H9 (cell line): ENCODE measurements at places on chromosomes 1 and 21.
A peak's percentile ranks its signal among the peaks of the same experiment; 100 is the strongest.

DNA sequence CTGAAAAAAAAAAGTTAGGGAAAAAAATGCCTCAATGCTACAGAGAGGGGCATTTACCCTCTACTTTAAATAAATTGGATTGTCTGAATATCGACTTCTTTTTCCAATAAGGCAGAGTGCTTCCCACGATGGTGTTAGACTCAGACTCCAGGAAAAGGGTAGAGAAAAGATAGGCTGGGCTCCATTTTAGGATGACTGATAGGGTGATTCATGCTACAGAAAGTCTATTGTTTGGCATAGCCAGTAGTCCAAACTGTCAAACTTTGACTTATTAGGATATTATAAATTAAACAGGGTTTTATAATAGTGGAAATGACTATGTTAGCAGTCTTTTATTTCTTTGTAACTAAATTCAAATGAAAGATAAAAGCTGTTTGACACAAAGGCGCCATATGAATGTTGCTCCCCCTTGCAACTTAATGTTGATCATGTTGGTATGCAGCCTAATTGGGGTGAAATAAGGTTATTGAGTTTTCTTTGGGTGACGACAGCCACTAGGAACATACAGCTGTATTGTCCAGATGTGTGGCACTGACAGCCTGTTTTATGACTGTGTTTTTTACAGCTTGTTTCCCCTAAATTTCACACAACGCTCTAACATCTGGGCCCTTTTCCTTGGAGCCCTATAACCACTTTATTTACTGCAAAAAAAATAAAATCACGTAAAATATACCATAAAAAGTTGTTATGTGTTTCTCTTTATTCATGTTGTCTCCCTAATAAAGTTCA is 69.3 kb downstream of the SPAG17 start:
- DNase-seq, result no peak

- DNase-seq, result no peak
Observed at GRCh38 chr21:16457498-16457897, 727.7 kb downstream of the USP25 start.

GRCh38 chr21:21233051-21233450 is 234.8 kb downstream of the NCAM2 start:
- DNase-seq, result no peak

- DNase-seq, result peak; percentile 65
Observed at GRCh38 chr1:225942574-225942973, 1.6 kb upstream of the LEFTY2 start.

DNA sequence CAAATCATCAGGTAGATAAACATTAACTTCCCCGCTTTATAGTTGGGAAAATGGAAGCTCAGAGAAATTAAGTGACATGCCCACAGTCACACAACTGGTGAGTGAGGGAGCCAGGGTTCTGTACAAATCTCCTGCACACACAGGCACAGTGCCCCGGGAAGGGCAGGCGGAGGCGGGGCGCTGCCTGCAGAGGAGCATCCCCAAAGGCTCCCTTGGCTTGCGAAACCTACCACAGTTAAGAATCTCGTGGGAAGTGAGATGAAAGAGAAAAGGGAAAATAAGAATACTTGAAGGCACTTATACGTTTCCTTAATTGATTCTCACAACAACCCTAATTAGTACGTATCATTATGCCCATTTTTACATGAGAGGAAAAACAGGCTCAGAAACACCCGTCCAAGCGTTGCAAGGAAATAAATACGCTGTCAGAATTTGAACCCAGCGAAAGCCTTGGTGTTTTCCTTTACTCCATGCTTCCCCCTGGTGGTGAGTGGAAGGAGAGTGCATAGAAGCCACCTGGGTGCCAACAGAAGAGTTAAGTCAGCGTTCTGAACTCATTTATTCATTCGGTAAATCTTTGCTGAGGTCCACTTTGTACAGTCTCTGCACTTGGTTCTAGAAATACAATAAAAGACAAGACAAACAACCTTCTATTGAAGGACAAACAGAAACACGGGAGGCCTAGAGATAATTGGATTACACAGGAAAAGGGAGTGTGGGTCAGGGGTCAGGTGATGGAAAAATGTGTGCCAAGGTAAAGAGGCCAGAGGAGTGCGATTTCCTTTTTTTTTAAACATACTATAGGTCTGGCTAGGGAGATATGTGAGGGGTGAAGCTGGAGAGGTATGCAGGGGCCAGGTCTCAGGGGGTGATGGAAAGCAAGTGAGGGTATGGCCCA is 28.4 kb downstream of the ACP6 start:
- DNase-seq, result no peak

- no peak for DNase-seq
Observed at GRCh38 chr1:204295671-204296070, 64.1 kb downstream of the PLEKHA6 start.

- DNase-seq, result no peak
Observed at GRCh38 chr1:16109571-16109970, 36.1 kb upstream of the FAM131C start.

- DNase-seq, result no peak
Observed at GRCh38 chr1:39996396-39997004, 41.6 kb downstream of the MFSD2A start.

DNA sequence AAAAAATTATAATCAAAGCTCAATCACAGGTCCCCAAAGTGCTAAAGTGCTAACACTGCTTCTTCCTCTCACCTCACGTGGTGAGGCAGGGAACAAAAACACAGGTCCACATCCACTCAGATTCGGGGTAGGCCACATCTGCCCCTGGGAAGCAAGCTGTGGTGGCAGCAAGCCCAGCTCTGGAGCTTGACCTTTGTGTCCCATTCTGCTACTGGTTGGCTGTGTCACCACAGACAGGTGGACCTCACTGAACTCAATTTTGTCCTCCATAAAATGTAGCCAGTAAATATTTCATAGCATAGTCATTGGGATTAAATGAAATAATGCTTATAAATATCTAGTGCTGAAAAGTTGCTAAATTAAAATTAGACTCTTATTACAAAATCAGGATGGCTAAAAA is 8.5 kb downstream of the AZIN2 start:
- no peak for DNase-seq

DNA sequence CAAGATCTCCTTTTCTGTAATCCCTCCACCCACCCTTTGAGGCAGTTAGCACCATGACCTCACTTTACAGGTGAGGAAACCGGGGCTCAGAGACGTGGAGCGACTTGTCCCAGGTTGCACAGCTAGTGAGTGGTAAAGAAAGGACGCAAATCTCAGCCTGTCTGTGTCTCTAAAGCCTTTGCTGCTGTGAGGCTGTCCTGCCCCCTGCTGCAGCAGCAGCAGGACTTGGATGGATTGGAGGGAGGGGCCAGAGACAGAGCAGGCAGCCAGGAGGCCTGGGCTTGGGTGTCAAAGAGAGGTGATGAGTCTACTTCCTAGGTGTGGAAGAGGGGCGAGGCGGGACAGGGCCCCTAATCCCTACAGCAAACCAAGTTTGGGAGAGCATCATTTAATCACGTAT is 69.6 kb downstream of the PTPRU start:
- DNase-seq, result no peak

DNA sequence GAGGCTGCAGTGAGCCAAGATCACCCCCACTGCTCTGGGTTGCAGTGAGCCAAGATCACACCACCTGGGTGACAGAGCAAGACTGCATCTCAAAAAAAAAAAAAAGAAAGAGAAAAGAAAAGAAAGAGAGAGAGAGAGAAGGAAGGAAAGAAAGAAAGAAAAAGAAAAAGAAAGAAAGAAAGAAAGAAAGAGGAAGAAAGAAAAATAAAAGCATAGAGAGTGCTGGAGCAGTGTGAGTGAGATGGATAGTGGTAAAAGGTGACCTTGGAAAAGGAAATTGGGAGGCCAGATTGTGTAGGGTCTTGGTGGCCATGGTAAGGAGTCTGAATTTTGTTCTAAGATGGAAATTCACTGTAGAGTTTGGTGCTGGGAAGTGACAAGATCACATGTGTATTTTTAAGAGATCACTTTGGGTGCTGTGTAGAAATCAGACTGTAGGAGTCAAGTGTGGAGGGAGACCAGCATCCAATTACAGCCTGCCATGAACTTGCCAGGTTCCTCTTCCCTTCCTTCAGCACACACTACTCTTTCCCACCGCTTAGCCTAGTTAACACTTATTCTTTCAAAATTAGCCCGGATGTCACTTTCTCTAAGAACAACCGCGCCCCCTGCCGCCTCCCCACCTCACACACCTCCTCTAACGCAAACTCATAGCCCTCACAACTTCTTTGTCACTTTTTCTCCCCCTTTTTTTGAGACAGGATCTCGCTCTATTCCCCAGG is 17.9 kb downstream of the MTX1 start:
- DNase-seq, result peak; percentile 86
